Breast epithelium (tissue), 4 donors: ENCODE measurements at places on chromosomes 4 and X.

- peak; percentile 55 for DNase-seq
Observed at GRCh38 chr4:80335554-80336358, at the start of gene CFAP299. TSS of gene CFAP299 (plus strand) at chr4:80335730.

DNA sequence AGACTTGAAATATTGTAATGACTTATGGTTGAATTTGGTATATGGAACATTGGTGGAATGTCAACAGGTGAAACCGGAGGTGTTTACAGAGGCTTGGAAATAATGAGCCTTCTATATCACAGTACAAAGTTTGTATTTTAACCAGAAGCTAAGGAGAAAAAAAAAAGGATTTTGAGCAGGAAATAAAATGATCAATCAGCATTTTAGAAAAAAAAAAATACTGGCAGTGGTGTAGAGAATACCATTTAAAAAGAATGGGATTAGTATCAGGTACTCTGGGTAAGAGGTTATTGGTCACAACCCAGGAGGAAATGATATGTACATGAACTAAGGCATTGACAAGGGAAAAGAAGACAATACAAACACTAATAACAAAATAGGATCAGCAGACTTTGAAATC lies 587.1 kb upstream of the HTR2C start:
- no peak for DNase-seq

GRCh38 chr4:36402008-36402758 lies 120.8 kb downstream of the DTHD1 start:
- DNase-seq = no peak

DNA sequence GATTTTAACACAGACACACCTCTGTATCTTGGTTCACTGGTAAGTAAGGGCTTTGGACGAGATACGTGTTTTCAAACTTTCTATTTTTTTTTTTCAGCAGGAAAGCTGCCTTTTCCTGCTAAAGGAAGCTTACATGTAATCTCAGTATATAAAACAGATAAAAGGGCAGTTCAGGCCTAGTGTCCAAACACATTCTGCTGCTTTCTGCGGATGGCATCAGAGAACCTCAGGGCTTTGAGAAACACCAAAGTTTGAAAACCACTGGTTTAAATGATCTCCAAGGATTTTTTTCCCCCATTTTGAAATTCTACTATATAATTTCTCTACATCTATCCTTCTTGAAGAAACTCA lies 76.0 kb downstream of the ZAR1 start:
- no peak for DNase-seq

DNA sequence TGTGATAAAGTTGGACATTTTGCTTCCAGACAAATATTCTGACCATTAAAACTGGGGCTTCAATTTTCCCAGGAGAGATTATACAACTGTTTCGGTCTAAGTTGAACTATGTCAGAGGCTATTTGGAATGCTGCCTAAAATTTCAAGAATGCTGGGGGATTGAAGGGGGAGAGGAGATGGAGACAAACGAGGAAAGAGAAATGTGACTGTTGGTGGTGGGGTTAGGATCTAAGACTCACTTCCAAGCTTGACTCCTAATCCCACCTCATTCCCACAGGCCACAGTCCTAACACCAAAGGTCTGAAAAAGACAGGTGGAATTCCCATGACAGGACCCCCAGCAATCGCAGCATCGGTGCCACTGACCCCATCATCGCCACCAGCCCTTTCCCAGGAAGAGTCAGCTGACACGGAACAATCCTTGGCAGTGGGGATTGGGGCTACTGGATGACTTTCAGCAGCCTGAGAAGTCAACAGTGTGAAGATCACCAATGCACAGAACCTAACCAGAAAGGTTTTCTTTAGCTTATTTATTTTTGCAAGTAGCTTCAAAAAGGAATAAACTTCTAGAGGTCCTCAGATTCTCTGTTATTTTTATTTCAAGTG lies 74.0 kb upstream of the PRSS48 start:
- no peak for DNase-seq

- DNase-seq = no peak
Observed at GRCh38 chr4:26322346-26322745, 1.5 kb downstream of the RBPJ start.

DNA sequence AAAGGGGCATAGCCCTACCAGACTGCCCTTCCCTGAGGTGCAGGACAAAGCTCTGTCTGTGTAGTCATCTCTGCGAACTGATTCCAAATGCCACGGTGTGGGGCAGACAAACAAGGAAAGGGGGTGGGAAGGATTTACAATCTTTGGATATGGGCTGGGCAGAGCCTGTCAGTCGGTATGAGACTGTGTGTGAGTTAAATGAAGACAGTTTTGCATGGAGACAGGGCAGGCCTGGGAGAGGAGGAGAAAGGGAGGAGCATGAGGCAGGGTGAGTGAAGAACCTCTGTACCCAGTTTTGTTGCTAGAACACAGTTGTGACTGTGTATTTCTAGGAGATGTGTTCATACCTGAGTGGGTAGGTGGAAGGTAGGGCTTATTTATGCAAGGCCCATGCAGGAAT lies 59.4 kb upstream of the MSN start:
- DNase-seq = no peak

- no peak for DNase-seq
Observed at GRCh38 chr4:146343199-146343598, 128.9 kb downstream of the REELD1 start.

DNA sequence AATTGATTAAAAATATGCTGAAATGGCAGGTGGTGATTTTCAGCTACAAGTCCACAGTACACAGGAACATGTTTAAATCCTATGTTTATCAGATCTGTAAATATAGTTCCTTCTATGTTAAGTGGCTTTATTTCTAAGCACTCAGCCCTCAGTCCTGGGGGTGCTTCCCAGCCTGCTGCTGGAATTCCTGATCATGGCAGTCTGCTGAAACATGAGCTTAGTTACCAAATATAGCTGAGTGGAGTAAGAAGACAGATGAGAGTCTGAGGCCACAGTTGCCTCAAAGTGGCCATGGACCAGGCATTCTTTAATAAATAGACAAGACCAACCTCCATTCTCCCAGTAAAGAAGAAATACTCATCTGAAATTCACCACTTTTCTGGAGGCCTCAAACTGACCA lies 17.1 kb upstream of the DDX60 start:
- no peak for DNase-seq

DNA sequence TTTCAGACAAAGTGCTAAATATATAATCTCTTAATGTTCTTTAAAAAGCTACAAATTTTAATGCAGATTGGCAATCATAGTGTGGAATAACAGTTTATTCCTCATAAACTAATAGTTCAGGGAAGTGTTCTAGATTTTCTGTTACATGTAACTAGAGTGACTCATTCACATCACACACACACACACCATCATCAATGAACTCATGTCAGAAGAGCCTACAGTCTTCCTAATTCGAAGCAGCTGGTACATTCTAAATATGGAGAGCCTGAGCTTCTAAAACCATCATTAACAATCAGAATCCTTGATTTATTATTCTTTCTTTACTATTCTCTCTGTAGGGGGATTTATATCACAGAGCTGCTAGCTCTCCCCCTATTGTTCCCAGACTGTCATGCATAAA lies 49.6 kb downstream of the DKK2 start:
- no peak for DNase-seq
